RCC 7860 (cell line): ENCODE measurements at places on chromosomes 7 and 10.

DNA sequence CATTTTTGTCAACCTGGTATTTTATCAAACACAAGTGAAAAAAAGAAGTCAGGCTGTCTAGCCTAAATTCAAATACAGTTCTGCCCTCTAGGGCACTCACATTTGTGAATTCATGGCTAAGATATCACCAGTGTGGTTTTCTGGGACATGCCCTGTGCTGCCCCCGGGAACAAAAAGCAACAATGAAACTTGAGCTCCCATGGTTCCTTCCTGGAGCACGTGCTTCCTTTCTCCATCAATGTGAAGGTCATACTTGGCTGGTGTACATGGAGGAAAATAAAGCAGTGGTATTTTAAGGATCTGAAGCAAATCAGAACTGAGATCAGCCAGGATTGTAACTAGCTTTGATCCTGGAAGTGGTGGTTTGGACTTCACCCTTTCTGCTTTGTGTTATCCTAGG is 128.9 kb upstream of the FRMD4A start:
- DNase-seq, result no peak

DNA sequence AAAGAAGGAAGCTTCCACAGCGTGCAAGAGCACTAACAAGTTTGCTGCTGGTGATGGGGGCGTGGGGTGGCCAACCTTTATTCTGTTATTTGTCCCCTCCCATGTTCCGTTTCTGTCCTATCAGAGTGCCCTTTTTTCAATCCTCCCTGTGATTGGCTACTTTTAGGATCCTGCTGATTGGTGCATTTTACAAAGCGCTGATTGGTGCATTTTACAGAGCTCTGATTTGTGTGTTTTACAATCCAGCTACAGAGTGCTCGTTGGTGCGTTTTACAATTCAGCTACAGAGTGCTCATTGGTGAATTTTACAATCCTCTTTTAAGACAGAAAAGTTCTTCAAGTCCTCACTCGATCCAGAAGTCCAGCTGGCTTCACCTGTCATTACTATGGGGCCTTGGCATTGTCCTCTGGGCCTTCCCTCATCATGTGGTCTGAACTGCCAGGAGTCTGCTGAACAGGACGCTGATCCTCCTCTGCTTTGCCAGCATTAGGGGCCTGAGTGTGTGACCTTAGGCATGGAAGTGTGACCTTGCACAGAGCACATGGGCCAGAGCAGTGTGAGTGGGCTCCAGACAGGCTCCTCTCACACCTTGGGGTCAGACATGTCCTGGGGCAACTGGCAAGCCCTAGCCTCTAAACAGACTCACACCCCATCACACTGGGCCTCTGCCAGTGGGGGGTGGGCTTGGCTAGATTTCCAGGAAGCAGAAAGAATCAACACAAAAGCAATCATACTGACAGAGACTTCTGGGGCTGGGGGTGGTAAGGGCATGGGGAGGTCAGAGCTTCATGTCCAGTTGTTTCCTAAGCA is 167.4 kb downstream of the PTPN20 start:
- DNase-seq, result no peak

DNA sequence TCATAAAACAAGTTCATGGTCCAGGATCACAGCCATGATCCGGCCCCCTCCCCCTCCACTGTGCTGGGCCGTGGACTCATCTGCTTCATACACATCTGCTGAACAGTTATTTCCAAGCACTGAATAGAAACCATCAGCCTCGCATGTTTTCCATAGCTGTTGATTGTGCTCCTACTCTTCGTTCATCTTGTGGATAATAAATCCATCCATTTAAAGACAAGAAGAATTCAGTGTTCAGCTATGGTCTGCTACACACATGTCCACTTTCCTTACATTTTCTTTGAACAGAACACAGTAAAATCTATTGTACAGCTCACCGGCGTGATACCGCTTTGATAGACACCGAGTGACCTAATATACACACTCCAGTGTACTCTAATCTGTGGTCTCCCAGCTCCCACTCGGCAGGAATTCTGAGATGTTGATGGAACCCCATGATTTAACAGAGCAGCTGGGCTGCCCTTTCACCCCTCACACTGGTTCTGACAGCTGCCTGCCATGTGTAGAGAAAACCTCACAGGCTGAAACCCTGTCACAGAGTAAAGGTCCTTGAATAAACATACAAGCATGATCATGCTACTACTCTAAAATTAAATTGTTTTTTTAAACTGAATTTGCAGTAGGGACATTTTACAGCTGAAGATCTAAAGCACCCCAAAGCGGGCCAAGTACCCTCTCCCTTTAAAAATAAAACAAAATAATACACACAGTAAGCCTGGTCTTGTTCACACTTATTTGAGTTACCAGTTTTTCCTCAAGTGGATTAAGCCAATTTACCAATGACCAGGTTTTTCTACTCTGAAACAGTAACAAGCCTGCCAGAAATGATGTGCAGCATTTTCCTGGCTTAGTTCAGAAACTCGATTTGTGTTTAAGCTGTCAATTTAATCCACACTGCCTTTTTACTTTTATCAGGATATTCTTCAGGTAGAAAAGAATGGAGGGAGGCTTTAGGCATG is 95.1 kb upstream of the FZD1 start:
- DNase-seq, result no peak

GRCh38 chr10:82889728-82890127 is 1014.7 kb downstream of the NRG3 start:
- DNase-seq, result no peak

DNA sequence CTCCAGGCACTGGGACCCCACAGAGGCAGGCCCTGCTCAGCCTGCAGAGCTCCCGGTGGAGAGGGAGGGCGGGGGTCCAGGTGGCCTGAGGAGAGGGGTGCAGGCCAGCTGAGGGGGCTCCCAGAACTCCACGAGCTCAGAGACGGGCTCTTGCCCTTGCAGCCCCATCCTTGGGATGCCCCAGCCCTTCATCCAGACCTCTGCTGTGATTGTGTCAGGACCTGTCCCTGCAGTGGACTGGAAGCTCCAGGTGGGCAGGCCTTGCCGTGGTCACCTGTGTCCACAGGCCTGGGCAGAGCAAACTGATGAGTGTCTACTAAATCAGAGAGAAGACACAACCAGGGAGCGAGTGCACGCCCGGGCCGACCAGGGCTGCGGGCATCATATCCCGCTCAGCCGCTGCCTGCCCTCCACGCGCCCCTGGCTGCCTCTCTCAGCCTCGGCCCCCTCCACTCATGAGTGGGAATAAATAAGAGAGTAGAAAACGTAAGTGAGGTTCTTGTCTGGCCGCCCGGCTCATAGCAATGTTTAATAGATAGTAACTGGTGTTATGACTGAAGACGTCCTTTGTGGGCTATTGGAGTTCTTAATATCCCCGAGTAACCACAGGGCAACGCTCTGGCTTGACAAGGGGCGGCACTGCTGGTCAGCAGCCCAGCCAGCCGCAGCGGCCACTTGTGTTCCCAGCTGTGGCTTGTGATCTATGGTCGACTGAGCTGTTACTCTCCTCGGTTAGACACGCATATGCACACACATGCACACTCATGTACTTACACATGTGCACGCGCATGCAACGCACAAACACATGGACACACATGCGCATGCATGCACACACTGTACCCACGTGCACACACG is 105.6 kb downstream of the LHPP start:
- DNase-seq, result no peak

- DNase-seq, result no peak
Observed at GRCh38 chr10:64658528-64658927, 1137.3 kb downstream of the REEP3 start.
